ENCODE measurements at places on chromosomes 6 and 20. TPM values are rescaled to one million over a fixed set of nuclear protein-coding genes. Genes with fewer than 3 reads are reported as not detected.
A peak's percentile ranks its signal among the peaks of the same experiment; 100 is the strongest.

GRCh38 chr6:123640567-123641187 lies 3.9 kb upstream of the TRDN start:
- no peak for DNase-seq

DNA sequence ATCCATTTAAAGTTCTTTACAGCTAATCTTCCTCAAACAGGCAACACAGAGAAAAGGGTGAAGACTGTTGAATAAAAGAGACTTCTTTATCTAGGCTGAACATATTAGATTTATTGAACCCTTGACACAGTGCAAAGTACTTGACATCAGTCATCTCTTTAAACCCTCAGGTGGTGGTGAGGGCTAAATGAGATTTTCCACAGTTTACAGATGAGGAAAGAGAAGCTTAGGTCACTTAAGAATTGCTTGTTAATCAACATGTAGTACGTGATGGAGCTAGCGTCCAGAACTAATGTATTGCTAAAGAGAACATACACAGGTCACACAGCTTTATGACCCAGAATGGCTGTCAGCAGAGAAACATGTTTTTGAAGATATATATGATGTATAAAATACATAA lies 193.4 kb upstream of the LAMP5 start:
- no peak for DNase-seq

GRCh38 chr20:6122111-6122872 lies 538 bp downstream of the FERMT1 start:
- DNase-seq: no peak

DNA sequence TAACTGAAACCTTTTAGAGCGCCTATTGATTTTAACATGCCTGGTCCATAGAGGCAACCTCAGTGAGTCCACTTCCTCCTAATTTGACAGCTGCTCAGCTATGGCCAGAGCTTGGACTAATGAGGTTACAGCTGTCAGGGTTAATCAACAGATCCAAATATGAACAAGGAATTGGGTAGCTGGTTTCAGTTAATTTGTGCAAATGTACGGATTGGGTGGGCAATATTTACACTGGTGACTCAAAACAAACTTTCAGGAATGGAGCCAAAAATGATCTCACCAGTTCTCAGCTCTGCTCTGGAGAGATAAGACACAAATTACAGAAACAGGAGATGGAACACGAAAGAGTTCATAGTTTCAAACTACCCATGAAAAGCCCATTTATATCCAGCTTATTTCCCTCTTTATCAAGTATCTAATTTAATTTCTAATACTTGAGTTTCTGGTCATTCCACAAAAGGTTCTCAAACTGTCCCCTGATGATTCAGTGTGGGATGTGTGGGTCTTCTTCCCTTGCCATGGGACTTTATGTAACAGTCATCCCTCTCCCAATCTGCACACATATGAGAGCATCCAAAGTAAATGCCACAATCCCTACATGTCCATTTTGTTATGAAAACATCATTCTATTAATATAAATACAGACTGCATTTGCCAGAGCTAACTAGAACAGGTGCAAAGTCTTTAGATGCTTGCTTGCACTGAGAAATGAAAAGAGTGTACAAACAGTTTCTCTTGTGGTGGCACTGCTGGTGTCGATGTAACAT lies 149.9 kb downstream of the RPS12 start:
- DNase-seq: no peak

GRCh38 chr6:130587778-130588520 lies 222.1 kb downstream of the TMEM200A start:
- no peak for DNase-seq

- DNase-seq: peak; percentile 47
These were observed 695.3 kb downstream of the MAFB start for GRCh38 chr20:39993742-39994141.

DNA sequence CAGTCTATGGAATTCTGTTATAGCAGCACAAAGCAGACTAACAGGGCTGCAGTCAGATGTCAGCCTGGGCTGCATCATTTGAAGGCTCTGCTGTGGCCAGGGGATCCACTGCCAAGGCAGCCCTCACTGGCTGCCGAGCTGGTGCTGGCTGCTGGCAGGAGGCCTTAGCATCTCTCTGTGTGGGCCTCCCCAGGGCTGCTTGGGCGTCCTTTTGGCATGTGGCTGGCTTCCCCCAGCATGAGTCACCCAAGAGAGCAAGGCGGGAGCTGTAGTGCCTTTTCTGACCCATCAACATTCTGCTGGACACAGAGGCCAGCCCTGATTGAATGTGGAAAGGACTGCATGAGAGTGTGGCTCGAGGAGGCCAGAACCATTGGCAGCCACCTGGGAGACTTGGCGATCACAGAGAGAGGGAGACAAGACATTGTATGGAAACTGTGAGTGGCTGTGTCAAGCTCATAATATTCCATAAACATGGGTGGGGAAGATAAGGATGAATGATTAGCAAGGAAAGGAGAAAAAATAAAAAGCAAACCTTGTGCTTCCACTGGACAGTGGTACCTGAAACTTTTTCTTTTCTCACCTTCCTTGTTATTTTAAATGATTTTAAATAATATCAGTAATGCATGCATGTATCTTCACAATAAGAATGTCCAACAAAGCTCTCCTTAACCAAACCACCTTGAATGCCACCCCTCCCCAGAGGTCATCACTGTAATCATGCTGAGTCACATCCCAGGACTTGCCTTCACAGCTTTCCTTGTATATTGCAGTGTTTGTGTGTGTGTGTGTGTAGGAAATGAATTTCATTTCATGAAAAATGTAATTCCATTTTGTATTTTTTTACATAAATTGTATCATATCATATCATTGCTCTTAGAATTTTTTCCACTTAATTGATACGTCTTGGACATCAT lies 55.0 kb upstream of the VSX1 start:
- DNase-seq: peak; percentile 83

DNA sequence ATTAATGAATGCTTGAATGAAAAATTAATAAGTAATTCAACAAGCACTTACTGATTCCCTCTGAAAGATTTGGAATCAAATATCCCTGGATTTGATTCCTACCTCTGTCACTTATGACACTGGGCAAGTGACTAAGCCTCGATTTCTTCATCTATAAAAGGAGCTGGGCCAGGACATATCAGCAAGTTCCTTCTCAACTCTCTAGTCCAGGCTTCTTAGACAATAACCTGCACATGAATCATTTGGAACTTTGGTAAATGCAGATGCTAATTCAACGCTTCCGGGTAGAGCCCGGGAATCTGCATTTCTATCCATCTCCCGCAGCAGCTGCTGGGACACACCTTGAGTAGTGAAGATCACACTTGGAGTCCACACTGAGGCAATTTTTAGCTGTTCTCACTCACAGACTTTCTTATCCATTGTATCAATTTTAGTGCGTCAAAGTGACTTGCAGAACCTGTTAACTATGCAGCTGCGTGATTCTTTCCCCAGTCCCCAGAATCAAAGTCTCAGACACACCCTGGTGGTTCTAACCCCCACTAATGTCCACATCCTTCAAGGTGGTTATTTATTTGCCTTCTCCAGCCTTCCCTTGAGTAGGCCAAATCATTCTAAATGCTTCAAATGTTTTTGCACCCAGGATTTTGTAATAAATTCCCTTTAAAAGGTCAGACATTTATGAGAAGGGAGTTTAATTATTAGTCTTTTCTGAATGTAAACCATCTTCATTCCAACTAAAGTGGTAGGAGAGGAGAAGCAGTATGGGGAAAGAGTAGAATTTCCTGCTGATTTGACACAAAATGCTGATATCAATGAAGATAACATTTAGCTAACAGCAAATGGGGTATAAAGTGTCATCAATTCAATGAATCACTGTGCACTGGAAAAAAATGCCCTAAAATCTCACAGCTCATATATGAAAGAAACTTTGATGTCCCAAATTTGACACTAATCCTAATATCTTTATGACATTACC lies 26.0 kb upstream of the CCND3 start:
- no peak for DNase-seq

DNA sequence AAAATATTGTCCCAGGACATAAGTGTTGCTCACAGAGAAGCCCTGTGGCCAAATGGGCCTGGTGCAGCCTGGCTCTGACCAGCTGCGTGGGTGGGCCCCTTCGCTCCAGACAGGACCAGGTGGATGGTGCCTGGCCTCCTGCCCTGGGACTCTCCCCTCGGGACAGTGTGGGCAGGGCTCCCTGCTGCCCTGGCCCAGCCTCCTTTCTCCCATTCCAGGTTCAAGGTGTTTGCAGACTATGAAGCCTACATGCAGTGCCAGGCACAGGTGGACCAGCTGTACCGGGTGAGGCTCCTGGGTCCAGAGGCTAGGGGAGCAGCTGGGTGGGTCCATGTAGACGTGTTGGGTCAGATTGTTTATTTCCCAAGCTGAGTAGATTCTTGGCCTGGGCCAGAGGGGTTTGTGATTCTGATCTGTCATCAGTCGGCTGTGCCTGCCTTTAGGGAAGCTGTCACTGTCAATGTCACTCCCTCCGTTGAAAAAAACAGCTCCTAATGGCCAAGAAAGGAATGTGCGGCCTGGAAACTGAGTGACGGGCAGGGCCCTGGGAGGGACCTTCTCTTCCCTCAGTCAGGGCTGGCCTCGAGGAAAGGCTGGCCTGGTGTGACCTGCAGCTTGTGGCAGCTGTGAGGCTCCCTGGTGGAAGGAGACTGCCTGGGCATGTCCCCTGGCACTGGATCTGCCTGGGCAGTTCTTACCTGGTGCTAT lies 47.7 kb downstream of the PYGB start:
- peak; percentile 79 for DNase-seq

DNA sequence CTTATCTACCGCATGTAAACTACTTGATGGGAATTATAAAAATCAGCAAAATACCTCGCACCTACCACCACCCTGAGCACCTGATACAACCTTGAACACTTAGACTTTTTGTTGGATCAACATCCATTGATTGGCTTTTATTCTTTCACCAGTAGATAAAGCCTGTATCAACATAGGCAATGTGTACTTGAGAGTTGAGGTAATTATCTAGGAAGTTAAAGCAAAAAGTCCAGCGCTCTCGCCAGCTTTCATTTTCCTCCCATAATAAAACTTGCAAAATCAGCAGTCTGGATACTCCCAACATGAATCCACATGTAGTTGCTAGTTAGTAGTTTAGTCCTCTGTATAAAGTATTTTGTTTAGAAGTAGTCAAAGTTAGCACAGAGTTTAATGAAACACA lies 132.0 kb upstream of the PRDM1 start:
- no peak for DNase-seq

GRCh38 chr20:34143951-34144350 lies 31.9 kb upstream of the EIF2S2 start:
- no peak for DNase-seq

DNA sequence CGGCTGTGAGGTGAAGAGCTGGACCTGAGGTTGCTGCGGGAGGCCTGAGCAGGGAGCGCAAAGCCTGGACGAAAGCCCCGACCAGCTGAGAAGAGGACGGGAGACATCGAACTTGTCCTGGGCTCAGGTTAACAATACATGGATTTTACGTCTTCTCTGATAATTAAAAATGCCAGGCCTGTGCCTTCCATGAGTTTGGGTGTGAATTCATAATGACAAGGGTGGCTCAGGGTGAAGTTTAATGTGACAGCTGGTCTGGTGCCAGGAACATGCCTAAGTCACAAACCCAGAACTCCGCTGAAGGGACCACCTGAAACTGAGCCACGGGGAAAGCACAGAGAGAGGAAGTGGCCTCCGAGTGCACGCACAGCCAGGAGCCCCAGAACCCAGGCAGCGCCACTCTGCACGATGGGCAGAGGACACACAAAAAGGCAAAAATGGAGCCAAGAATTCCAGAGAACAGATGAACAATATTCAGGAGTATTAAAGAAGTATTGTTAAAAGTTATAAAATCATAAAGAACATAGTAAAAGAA lies 150.1 kb upstream of the RPS6KA2 start:
- no peak for DNase-seq

DNA sequence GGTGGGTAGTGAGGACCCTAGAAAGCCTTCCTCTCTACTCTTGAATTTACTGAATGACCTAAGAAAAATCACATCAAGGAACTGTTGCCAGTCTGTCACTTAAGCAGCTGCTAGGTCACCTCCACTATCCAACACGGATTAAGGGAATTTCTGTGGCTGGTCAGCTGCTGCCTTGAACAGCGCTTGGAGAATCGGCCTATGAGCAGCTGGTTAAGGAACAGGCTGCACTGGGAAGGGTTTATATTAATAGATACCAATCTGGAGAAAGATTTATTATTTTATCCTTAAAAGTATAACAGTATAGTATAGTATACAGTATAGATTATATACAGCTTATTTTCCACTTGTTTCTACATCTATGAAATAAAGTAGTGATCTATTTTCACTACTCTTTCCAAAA lies 6.5 kb downstream of the PTPRK start:
- DNase-seq: no peak

GRCh38 chr6:27260836-27261375 lies 13.4 kb downstream of the PRSS16 start:
- DNase-seq: no peak

DNA sequence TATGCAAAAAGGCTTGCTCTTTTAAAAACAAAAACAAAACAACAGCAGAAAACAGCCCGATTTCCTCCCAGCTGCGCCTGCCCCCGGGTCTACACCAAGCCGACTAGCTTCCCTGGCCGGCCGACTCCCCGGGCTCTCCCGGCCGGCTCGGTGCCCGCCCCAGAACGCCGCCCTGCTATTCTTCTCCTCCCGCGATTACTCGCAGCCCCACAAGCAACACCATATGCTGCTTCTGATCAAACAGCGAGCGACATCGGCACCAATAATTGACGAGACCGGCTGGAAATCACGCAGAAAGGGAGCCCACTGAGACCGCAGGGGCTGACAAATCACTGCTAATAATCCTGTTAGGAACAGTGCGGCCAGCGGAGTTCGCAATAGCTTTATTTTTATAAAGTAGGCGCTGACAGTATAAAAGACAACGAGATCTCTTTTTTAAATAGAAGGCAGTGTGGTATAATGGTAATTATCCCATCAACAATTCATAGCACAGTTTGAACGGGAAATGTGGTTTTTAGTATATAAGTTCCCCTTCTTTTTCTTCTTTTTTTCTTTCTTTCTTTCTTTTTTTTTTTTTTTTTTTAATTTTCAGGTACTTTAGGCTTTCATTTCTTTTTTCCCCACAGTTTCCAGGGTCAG lies 3.3 kb downstream of the SIM1 start:
- DNase-seq: no peak

DNA sequence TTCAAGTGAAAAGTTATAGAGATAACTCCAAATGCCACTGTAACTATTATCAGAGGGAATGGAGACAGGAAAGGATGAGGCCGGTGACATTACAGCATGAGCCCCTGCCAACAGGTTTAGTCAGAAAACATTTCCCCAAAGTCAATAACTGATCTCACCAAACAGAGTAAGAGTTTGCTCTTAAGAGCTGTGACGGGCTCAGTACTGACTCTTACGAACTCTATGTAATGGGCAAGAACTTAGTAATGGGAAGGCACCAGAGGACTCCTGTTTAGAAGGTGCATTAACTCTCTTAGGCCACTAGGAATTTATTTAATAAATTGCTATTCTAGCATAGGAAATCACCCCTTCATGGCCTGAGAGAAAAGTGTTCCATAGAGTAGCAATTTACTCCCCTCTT lies 76.8 kb downstream of the SAMD5 start:
- DNase-seq: no peak

DNA sequence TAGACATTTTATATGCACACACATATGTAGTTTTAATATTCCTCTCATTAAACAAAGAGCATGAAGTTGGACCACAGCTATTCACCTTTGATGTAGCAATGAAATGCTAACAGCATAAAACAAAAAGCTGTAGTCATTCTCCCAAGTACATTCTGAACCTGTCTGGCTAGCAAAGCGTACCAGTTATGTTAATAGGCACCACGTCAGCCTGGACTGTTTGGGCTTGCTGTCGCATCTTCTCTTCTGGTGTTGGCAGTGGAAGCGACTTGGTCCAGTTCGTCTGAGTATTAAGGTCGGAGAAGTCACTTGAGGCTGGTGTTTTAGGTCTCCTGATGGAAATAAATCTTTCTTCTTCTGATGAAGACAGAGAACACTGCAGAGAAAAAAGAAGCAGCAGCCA lies 42.8 kb downstream of the HEBP2 start:
- DNase-seq: no peak

The BPIFB4 gene
- not detected for total RNA-seq

The GRM1 gene
- total RNA-seq: 1.3 TPM

The CYP24A1 gene
- not detected for total RNA-seq
